ENCODE measurements at places on chromosomes 4 and X.

GRCh38 chrX:119970574-119970973 is 27.0 kb upstream of the NKAP start:
- no peak overlapping the region for H3K4me3 ChIP-seq
- H3K27me3 ChIP-seq = no peaks in the 10 kb centered on the region
- no peak for DNase-seq
- H3K36me3 ChIP-seq = no peaks in the 10 kb centered on the region
- H3K27ac ChIP-seq = no peak overlapping the region

GRCh38 chrX:8018934-8019333 is 91.7 kb upstream of the PNPLA4 start:
- no peak for DNase-seq
- no peaks in the 10 kb centered on the region for H3K36me3 ChIP-seq
- H3K4me1 ChIP-seq = no peaks in the 10 kb centered on the region

DNA sequence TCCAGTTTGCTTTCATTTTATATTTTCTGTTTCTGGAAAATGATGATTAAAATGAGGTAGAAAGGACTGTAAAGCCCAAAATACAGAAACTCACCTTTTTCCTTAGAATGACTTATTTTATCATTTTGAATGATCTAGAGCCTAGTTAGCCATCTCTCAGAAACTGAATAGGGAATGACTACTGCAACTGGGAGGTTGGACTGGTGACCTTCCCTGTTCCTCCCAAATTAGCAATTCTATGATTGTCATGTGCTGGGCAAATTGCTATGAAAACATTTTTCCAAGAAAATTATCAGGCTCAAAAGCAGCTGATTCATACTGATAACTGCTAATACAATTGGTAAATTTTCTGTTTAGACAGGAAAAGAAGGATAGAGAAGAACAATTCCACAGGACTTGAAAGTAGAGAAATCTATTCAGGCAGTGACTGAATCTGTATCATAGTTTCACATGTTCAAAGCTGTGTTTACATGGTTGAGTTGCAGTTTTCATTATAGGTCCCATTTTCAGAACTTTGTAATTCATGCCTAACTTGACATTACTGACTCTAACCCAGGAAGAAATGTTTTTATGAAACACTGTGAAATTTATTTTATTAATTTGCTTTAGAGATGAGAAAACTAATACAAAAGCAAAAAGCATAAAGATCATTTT is 43.4 kb upstream of the SEC24B start:
- no peaks in the 10 kb centered on the region for H3K27me3 ChIP-seq
- no peak for DNase-seq
- no peak overlapping the region for H3K27ac ChIP-seq
- no peaks in the 10 kb centered on the region for H3K36me3 ChIP-seq

DNA sequence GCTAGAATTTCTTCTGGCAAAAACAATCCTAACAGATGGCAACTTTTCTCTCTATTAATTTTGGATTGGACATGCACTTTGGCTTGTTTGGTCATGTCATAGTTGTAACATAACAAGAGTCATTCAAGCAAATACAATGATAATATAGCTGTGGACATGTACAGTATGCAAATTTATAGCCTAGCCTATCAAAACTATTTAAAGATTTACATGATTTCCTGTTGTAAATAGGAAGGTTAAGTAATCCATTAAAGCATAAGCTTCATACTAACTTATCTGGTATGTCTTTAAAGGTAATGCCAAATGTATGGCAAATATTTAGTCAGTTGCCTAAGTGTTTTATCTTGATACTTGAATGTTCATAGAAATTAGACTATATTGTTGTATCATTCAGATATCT is 45.3 kb downstream of the RPA4 start:
- H3K36me3 ChIP-seq = no peaks in the 10 kb centered on the region
- no peak overlapping the region for H3K27ac ChIP-seq
- DNase-seq = no peak
- no peak overlapping the region for H3K4me3 ChIP-seq

- no peaks in the 10 kb centered on the region for H3K36me3 ChIP-seq
- H3K27ac ChIP-seq = no peak overlapping the region
- H3K27me3 ChIP-seq = no peaks in the 10 kb centered on the region
- no peak for DNase-seq
These were observed 62.6 kb downstream of the FRAS1 start for GRCh38 chr4:78119698-78120097.

- no peak overlapping the region for H3K4me3 ChIP-seq
- H3K4me1 ChIP-seq = no peaks in the 10 kb centered on the region
- H3K27me3 ChIP-seq = no peaks in the 10 kb centered on the region
These were observed 40.4 kb downstream of the USP11 start for GRCh38 chrX:47273011-47273730.

DNA sequence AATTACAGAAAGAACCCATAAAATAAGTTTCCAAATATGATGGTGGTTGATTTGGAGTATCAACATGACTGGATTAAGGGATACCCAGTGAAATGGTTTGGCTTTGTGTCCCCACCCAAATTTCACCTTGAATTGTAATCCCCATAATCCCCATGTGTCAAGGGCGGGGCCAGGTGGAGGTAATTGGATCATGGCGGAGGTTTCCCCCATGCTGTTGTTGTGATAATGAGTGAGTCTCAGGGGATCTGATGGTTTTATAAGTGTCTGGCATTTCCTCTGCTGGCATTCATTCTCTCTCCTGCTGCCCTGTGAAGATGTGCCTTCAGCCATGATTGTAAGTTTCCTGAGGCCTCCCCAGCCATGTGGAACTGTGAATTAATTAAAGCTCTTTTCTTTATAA is 39.1 kb downstream of the WDFY3 start:
- no peaks in the 10 kb centered on the region for H3K4me1 ChIP-seq
- H3K36me3 ChIP-seq = no peaks in the 10 kb centered on the region
- H3K27ac ChIP-seq = no peak overlapping the region

GRCh38 chr4:155582971-155583437 is 83.6 kb upstream of the GUCY1A1 start:
- no peaks in the 10 kb centered on the region for H3K4me1 ChIP-seq
- no peaks in the 10 kb centered on the region for H3K36me3 ChIP-seq
- H3K27me3 ChIP-seq = no peaks in the 10 kb centered on the region
- no peak overlapping the region for H3K27ac ChIP-seq
- H3K4me3 ChIP-seq = no peak overlapping the region

DNA sequence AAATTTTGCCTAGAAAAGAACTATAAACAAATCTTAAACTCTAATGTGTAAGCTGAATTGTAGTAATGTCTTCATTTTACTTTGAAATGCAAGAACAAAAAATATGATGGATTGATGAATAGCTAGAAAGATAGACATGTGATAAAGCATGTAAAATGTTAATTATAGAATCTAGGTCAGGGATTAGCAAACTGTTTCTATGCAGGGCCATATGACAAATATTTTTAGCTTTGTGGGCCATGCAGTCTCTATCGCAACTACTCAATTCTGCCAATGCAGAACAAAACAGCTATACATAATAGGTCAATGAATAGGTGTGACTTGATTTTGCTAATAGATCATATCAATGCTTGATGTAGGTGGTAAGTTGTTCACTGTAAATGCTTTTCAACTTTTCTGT is 75.3 kb downstream of the TBCK start:
- no peaks in the 10 kb centered on the region for H3K36me3 ChIP-seq
- no peaks in the 10 kb centered on the region for H3K27me3 ChIP-seq
- DNase-seq = no peak

DNA sequence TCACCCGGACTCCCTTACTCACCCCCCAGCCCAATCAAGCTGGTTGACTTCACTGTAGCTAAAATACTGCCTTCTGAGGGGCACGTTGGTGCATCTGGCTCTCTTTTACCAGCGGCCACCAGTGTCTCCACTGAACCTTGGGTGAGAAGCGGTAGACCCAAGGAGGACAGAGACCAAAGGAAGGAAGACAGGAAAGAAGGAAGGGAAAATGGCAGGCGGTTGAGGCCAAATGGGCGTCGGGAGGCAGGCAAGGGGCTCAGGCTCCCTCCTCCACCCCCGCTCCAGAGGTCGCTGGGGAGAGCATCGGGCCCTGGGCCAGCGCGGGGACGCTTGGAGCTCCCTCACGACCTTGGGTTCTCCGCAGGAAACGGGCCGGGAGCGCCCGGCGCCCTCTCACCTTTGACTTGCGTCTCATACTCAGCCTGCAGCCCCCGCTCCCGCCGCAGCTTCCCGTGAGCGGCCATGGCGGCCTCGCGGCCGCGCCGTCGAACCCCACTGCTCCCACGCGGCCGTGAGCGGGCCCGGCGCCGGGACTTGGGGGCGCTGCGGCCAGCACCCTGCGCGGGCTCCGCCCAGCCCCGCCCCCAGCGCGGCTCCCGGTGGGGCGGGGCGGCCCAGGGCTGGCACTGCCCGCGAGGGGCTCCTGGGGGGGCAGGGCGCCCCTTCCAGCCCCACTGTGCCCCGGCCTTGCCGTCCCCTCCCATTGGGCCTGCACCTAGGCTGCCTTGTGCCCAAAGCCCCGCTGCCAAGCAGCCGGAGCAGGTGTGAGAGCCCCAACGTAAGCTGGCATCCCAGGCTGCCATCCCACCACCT is at the start of gene ARHGAP4:
Gene ARHGAP4 (minus strand): TSS at position 526 of the 813 bp plus-strand sequence. CDS start 62 bp downstream, at position 464.
- H3K4me3 ChIP-seq = no peak within 1 kb of the TSS
- H3K36me3 ChIP-seq = peaks cover 3% of the 10 kb centered on the region
- no peak for DNase-seq
- H3K27ac ChIP-seq = no peak within 1 kb of the TSS

GRCh38 chrX:143642426-143642825 is 6.5 kb upstream of the SLITRK4 start:
- H3K36me3 ChIP-seq = no peaks in the 10 kb centered on the region
- DNase-seq = no peak
- no peak overlapping the region for H3K27ac ChIP-seq
- H3K4me1 ChIP-seq = no peaks in the 10 kb centered on the region
- no peak overlapping the region for H3K4me3 ChIP-seq

DNA sequence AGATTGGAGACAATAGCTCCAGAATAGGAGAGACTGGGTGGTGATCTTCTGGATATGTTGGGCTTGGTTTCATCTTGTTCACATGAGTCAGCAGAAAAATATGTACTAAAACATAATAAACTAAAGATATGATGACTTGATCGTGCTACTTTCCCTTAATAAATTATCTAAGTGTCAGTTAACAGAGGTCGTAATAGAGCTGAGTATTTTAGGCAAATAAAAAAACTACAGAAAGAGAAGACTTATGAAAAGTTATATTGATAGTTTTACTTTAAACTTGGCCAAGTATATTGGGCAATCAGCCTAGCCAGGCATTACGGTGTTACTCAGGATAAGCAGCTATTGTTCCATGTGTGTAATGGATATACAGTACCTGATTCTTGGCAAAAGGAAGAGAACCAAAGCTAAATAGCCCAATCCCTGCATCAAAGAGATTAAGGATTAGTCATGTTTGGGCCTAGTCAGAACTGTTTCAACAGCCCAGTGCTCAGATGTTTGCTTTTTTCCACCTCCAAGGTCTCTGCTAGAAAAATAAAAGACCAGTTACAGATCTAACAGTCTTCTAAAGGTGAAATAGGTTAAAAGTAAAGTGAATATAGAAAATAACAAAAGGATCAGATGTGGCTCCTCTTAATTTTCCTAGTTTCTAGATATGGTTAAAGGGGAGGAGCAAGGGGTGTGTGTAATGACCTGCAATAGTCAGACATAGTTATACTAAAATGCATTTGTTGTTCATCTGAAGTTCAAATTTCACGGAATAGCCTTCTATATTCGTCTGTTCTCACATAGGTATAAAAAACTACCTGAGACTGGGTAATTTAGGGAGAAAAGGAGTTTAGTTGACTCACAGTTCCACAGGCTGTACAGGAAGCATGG is 262.6 kb downstream of the ADGRL3 start:
- DNase-seq = peak; percentile 72
- no peaks in the 10 kb centered on the region for H3K4me1 ChIP-seq
- H3K36me3 ChIP-seq = no peaks in the 10 kb centered on the region
- H3K27ac ChIP-seq = no peak overlapping the region

DNA sequence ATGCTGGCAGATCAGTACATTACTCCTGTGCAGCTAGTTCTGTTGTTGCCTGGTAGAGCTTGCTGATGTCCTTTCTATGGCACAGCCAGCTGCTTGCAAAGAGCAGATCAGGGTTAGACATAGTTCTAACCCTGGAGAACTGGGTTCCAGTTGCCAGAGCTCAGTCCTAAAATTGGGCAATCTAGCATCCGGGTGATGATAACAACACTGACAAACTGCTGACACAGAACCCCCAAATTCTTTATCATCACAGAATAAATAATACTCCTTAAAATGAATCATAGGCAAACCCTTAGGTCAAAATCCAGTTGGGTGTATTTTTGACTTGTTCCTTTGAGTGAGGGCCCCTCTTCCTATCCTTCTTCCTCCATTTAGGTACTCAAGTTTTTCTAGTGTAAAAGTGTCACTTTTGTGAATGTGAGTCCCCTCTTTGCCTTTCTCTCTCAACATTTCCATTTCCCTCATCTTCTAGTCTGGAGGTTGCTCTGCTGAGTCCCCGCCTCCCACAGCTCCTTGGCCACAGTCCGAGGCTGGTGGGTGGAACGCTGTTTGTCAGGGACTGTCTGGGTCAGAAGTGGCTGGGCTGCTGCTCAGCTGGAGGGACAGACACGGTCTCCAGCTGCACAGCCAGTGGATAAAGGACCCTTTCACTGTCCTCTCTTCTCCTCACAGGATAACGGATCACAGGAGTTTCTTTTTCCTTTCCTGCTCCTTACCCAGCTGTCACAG is 93.6 kb upstream of the RASGEF1B start:
- H3K4me1 ChIP-seq = peaks cover 3% of the 10 kb centered on the region
- peak; percentile 3 for DNase-seq
- no peak overlapping the region for H3K27ac ChIP-seq

DNA sequence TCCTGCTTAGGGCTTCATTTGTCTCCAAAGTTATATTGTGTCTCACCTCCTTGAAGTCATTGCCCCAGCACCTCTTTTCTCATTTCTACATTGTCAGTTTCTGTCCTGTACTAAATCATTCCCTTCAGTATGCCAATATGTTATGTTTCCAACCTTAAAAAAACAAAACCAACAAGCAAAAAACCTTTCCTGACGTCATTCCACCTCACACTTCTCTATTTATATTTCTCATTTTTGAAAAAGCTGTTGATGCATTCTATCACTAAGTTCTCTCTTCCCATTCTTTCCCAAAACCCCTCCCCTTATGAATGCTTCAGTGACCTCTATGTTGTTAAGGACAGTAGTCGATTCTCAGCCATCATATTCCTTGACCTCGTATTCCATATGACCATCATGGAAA is 98.7 kb upstream of the ARHGAP24 start:
- H3K36me3 ChIP-seq = no peaks in the 10 kb centered on the region
- DNase-seq = no peak
- H3K27ac ChIP-seq = no peak overlapping the region

DNA sequence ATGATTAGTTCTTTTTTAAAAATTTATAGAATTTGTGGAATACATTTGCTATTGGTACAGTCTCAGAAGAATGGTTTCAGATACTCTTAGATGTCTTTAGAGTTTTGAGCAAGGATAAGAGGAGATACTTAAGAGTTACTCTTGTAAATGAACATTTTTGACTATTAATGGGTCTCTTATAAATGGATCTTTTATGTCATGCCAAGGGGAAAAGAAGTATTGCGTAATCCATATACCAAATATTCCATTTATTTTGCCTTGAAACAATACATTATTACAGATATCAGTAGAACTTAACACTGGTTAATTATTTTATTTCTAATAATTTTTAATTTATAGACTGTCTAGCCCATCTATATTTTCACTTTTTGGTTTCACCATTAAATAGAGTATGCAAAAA is 17.2 kb upstream of the DCAF4L1 start:
- H3K36me3 ChIP-seq = no peaks in the 10 kb centered on the region
- H3K27ac ChIP-seq = no peak overlapping the region
- no peak overlapping the region for H3K4me3 ChIP-seq
- no peaks in the 10 kb centered on the region for H3K4me1 ChIP-seq
- H3K27me3 ChIP-seq = no peaks in the 10 kb centered on the region

GRCh38 chrX:2954541-2954940 is 25.4 kb upstream of the ARSD start:
- no peak overlapping the region for H3K4me3 ChIP-seq
- no peaks in the 10 kb centered on the region for H3K27me3 ChIP-seq
- no peak overlapping the region for H3K27ac ChIP-seq
- H3K4me1 ChIP-seq = no peaks in the 10 kb centered on the region

GRCh38 chr4:15035159-15035558 is 32.9 kb downstream of the CPEB2 start:
- H3K36me3 ChIP-seq = peaks cover 5% of the 10 kb centered on the region
- H3K27me3 ChIP-seq = no peaks in the 10 kb centered on the region
- no peak for DNase-seq

All from fibroblast of lung (primary cell).